ENCODE measurements at places on chromosomes 2 and 18. TPM values are rescaled to one million over a fixed set of nuclear protein-coding genes. Genes with fewer than 3 reads are reported as not detected.

GRCh38 chr2:147607379-147607778, 237.4 kb upstream of the ACVR2A start:
- no peak for DNase-seq

GRCh38 chr2:207704671-207705070, 6.8 kb upstream of the CCNYL1 start:
- DNase-seq = no peak

- no peak for DNase-seq
Measured at GRCh38 chr18:31171144-31171839, 8.6 kb upstream of the DSC1 start.

Gene PRKAG3
- not detected for polyA plus RNA-seq

Measured in right renal pelvis (tissue), 4 donors.